ENCODE measurements at places on chromosomes 2 and 18. TPM values are rescaled to one million over a fixed set of nuclear protein-coding genes. Genes with fewer than 3 reads are reported as not detected.

The CFAP65 gene
- 2.1 TPM for total RNA-seq

The C2orf81 gene
- total RNA-seq: 10.4 TPM

GRCh38 chr2:156903335-156903734, 354.2 kb upstream of the GALNT5 start:
- DNase-seq: no peak

- DNase-seq: no peak
Observed at GRCh38 chr2:128623776-128624761, 305.4 kb upstream of the HS6ST1 start.

DNA sequence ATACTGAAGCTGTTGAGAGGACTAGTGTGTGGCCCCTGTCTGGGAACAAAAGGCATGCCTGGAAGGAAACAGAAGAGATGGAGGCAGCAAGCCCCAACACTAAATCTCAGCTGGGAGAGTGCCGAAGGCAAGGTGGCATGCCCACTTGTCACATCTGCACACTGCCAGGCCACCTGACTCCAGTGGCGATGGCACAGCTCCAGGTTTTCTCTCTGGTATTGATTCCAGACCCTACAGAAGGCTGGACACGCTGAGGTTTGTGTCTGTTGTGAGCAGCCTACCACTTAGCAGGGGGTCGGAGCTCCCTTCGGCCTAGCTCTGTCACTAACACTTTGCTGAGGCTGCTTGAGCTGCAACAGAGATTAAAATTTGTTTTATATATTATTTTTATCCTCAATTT, 307.3 kb downstream of the TDRD15 start:
- DNase-seq: no peak

The NPPC gene
- 1.6 TPM for total RNA-seq

- DNase-seq: no peak
Observed at GRCh38 chr2:234286956-234287355, 209.9 kb downstream of the ARL4C start.

The SPEG gene
- 49.4 TPM for total RNA-seq

DNA sequence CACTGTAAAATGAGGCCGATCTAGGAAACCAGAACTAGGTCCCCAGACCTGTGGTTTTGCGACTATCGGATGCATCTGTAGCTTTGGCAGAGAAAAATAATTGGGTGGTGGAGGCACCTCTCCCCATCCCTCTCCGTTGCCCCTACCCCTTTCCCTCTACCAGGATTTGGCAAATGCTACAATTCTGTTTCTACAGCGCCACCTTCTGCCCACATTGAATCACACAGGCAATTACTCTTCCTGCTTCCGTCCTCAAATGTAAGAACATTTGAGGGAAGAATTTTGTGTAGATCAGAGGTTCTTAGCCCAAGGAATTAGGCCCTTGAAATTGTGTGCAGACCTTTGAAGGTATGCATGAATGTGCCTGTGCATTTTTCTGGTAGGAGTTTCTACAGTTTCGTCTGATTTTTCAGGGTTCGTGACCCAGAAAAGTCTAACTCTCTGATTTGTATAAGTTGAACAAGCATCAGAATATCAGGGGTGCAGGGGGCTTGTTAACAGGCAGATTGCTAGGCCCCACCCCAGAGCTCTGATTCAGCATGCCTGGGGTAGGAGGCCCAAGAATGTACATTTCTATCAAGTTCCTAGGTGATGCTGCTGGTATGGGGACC, 11.2 kb downstream of the ATP6V1B1 start:
- peak; percentile 67 for DNase-seq

- DNase-seq: no peak
Observed at GRCh38 chr2:28638102-28638501, 113.5 kb upstream of the PPP1CB start.

The RAD51AP2 gene
- 0.12 TPM for total RNA-seq

- no peak for DNase-seq
Observed at GRCh38 chr18:48939205-48940097, 11.3 kb downstream of the SMAD7 start.

DNA sequence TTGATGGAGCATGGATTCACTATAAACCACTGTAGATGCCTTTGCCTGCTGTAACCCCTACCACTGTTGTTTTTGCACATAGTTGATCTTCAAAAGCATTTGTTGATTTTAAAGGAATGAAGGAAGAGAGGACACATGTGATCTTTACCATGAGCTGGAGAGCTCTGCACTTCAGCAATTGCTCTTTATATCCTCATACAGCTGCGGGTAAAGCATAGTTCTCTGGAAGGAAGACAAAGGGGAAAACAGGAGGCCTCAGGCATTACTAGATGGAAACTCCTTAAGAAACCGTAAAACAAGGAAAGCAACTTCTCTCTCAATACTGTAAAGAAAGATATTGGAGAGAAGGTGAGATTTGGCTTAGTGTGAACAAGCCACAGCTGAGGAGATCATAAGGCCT, 60.6 kb downstream of the SCG2 start:
- no peak for DNase-seq

All from type B pancreatic cell (in vitro differentiated cells).